ENCODE measurements at places on chromosomes 2 and 18.

GRCh38 chr18:28657961-28658360 is 481.0 kb upstream of the CDH2 start:
- DNase-seq, result no peak

DNA sequence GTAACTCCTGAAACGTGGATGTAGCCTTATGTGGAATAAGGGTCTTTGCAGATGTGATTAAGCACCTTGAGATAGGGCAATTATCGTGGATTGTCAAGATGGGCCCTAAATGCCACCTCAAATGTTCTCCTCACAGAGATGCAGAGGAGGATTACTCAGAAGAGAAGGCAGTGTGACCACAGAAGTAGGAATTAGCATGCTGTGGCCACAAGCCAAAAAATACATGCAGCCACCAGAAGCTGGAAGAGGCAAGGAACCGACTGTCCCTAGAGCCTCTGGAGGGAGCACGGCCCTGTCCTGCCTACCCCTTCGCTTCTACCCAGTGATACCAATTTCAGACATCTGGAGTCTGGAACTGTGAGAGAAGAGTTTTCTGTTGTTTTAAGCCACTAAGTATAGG is 47.3 kb upstream of the MGAT5 start:
- peak; percentile 34 for DNase-seq

DNA sequence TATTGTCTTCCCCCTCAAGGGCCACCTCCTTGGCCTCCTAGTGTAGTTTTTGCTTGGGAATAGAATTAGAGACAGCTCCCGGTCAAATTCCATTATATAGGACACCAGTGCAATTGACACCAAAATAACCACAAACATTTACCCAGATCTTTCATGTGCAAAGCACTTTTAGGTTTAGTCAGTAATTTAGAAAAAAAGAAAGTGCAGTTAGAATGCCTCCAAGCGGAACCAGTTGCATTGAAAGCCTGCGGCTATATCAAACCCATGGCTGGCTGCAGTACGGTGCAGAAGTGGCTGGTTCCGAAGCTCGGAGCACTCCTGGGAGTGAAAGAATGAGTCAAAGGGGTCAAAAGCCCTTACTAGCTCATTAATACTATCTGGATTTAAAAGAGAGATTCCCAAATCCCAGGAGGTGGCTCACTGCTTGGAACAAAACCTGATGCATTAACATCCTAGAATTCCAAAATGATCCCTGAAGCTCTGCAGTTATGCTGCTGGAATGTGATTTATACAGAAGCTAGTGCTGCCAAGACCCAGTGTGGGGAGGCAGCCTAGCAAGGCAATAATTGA is 432.2 kb upstream of the KLHL29 start:
- no peak for DNase-seq

GRCh38 chr2:48274040-48274439 is 255.9 kb upstream of the STON1 start:
- no peak for DNase-seq

GRCh38 chr2:60260639-60261296 is 292.7 kb downstream of the BCL11A start:
- no peak for DNase-seq

- DNase-seq, result no peak
These were observed 98.2 kb downstream of the R3HDM1 start for GRCh38 chr2:135629520-135629919.

GRCh38 chr2:144694456-144694855 is 174.5 kb upstream of the ZEB2 start:
- no peak for DNase-seq

DNA sequence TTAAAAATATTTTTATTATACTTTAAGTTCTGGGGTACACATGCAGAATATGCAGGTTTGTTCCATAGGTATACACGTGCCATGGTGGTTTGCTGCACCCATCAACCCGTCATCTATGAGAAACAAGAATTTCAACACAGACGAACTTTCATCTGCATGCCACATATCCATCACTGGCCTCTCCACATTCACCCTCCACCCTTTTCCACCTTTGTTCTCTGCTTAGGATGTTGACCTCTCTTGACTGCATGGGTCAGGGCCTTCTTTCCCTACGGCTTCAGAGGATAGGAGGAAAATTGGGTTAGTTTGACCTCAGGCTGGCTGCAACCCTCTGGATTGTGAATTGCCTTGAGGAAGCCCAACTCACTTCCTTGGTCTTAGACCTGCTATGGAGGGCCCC is 260.9 kb downstream of the MREG start:
- no peak for DNase-seq

- DNase-seq, result no peak
These were observed 239.1 kb downstream of the MTX2 start for GRCh38 chr2:176508374-176508773.

DNA sequence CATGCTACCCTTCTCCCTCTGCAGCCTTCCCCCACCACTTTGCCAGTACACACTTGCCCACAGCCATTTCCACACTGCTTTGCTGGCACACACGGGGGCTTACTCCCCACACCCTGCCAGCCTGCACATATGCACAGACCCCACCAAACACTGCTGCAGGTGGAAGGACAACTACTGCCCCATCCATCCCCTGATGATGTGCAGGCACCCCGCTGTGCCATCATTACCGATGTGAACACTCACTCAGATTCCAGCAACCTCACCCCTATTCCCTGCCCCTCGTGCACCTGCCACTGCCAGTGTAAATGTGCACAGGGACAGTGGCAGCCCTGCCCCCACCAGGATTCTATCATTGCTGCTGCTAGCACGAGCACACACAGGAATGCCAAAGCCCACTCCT is 1400.8 kb upstream of the DDX18 start:
- DNase-seq, result no peak

DNA sequence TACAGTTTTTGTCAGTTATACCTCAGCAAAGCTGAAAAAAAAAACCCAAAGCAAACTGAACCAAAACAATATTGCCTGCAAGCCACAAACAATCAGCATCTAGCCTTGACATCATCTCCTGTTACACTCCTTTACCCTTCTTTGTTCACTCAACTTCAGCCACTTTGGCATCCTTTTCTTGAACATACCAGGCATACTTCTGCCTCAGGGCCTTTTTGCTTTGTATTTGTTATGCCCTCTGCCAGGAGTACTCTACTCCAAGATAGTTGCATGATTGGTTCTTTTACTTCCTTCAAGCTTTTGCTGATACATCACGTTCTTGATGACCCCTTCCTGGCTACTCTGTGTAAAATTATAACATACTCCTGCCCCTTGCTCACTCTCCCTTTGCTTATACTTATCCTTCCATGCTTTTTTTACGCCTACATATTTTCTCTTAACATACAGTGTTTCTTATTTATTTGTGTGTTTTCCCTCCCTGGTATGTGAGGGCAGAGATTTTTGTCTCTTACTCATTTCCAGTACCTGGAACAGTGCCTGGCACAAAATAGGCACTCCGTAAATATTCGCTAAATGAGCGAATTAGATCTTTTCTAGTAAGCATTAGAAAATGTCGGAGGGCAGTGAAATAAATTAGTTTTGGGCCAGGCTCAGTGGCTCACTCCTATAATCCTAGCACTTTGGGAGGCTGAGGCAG is 12.7 kb downstream of the ABI2 start:
- peak; percentile 91 for DNase-seq

DNA sequence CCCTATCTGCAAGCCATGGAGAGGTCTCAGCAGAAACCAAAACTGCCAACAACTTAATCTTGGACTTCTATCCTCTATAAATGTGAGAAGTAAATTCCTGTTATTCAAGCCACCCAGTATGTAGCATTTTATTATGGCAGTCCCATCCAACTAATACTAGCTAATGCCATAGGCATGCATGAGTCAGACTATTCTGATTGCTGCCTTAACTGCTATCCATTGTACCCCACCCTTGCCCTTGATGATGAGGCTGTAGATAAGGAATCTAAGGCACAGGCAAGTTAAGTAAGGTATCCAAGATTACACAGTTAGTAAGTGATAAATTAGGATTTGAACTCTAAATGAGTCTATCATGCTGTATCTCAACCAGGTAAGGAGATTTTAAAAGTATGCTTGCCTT is 223.0 kb downstream of the UBE2E3 start:
- peak; percentile 75 for DNase-seq

DNA sequence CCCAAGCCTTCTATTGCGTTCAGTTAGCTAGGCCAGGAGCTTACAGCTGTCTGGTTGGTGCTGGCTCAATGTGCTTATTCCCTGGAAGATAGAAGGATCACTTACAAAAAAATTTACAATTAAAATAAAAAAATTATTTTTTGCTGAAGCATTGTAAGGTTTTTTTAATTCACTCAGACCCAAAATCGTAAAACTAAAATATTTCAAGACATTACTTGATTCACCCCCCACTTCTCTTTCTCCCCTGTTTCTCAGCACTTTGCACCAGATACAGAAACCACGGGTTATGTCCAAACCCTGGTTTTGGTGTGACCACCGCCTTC is 911 bp upstream of the PTPRM start:
- peak; percentile 23 for DNase-seq

- DNase-seq, result no peak
These were observed 138.1 kb downstream of the KCNJ3 start for GRCh38 chr2:154836632-154837031.

DNA sequence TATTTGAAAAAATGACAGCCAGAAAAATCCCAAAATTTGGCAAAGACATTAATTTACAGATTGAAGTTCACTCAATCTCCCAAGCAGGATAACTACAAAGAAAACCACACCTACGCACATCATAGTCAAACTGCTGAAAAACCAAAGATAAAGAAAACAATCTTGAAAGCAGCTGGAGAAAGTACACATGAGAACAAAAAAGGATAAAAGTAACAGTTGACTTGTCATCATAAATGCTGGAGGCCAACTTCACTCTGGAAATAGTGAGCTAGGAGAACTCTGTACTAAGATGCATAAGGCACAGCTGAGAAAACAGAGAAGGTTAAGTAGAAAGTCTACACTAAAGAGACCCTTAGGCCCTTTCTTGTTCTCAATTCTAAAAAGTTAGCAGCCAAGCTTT is 73.1 kb downstream of the TLK1 start:
- no peak for DNase-seq

DNA sequence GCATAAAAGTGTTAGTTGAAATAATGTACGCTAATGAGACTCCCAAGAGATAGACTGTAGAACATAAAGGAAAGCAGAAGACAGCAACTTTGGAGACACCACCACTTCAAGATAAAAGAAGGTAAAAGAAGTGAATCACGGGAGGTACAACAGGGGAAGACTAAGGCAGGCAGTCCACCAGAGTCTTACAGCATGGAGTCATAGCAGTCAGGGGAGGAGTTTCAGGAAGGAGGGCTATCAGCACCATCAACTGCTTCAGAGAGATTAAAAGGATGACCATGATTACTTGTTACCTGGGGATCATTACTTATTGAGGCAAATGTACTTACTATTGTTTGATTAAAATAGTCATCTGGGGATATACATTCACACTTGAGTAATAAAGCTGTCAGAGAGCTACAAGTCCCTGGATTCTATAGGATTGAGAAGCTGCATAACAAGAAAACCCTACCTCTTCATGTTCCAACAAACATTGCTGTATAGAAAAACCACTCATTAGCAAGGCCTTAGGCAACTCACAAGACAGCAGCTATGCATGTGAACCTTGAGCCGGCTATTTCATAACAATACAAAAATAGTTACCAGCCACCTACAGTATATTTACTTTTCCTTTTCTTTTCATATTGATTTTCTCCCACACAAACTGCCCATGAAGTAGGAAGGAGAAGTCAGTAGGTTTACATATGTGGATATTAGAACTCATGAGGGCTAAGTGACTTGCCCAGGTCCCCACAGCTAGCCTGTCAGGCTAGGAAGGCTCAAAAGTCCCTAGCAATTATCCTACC is 101.7 kb downstream of the PDE11A start:
- DNase-seq, result no peak

DNA sequence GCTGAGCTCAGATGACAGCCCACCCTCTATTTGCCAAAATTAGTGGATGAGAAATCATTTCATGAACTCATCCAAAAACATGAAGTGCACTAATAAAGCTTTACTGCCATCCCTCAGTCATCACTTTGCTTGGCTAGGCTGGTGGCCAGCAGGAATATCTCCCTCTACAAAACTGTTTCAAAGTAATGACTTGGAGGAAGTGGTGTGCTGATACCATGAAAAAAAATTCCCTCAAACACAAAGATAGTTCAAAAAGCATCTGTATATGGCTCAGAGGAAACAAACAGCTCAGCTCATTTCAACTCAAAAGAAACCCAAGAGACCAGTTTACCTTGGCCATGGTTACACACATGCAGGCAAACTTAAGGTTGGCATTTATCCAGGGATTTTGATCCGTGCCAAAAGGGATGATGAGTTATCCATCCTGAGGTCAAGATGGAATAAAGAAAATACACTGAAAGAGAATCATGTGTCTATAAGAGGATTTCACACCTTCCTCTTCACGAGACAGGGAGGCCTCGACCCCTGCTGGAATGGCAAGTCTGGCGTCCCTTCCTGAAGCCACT is 18.4 kb upstream of the WIPF1 start:
- peak; percentile 38 for DNase-seq

GRCh38 chr2:16604236-16604635 is 61.4 kb downstream of the CYRIA start:
- no peak for DNase-seq

DNA sequence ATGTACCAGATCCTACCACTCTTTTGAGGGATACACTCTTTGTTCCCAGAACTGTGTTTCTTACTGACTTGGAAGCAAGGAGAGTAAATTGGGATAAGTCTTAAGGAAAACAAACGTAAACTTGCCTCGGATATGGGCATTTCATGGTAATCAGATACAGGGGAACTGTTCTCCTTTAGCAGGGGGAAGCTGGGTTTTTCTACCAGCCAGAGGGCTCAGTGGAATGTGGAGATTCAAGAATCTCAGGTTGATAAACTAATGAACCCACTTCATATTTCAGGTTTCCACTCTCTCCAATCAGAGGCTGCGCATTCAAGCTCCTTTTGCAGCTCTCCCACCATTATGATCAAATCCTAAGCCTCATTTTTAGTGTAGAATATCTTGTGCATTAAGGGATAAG is 676.5 kb upstream of the FSHR start:
- no peak for DNase-seq

DNA sequence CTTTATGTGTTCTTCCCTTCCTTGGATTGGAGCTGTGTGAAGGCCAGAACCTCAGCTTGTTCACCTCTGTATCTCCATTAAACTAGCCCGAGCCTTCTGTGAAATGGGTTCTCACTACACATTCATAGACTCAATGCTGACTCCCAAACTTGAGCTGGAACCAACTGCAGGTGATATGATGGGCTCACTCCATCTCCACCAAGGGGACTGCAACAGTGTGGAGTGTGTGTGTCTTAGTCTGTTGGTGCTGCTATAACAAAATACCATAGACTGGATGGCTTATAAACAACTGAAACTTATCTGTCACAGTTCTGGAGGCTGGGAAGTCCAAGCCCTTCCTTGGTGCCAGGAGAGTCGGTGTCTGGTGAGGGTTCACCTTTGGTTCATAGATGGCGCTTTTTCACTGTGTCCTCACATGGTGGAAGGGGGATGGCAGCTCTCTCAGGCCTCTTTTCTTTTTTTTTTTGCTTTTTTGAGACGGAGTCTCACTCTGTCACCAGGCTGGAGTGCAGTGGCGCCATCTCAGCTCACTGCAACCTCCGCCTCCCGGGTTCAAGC is 94.2 kb upstream of the MAP4K3 start:
- no peak for DNase-seq
